ENCODE measurements at places on chromosomes 7 and 10.

DNA sequence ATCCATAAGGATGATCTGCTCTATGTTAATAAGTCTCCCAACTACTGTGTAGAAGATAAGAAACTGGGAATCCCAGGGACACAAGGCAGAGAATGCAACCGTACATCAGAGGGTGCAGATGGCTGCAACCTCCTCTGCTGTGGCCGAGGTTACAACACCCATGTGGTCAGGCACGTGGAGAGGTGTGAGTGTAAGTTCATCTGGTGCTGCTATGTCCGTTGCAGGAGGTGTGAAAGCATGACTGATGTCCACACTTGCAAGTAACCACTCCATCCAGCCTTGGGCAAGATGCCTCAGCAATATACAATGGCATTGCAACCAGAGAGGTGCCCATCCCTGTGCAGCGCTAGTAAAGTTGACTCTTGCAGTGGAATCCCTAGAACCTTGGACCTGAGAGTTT is 10.3 kb downstream of the WNT16 start:
- no peak for DNase-seq

- DNase-seq, result no peak
These were observed 825 bp downstream of the FEZF1 start for GRCh38 chr7:122303531-122304318.

DNA sequence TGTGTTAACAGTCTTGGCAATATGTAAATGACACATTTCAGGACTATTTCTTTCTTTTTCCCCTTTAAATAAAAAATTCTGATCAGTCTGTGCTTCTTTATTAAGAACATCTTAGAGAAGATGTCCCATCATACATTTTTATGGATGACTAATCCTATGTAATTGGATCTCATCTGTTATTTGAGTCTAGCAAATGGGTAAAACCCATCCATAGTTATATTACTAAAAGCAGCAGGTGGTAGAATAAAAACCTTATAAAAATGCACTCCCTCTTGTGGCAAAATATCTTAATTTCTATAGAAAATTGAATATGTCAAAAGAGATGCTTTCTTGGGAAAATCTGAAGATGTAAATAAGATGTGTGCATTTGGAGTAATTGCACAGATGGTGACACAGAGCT is 35.3 kb downstream of the TRRAP start:
- peak; percentile 48 for DNase-seq

DNA sequence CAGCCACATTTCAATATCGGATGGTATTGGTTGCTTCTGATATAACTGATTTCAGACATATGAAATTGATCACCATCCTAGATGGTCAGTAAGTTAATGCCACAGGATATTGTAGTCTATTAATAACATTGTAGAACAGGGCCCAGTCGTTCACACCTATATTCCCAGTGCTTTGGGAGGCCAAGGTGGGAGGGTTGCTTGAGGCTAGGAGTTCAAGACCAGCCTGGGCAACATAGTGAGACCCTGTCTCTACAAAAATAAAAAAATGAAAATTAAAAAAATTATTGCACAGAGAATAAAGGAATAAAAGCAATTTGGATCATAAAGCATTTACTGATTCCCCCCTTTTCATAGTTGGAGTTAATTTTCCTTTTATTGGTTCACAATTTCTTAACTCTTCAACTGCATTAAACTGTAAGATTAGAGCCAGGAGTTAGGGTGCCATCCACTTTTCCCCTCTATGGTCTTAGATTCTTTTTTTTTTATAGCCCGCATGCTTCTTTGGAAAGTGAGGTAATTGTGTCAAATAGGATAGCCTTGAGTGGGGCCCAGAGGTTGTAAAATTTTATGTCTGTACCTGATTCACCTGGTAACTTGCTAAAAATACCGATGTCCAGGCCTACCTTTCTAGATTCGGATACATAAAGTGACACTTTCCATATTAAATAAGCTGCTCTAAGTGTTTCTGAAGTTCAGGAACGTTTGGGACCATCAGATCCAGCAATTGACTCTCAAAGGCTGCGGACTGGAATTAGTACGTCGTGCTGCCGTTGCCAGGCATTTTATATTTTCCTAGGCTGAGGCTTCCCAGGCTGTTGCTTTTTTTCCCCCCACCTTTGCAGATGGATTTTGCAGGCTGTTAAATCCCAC is 24.7 kb downstream of the ADK start:
- no peak for DNase-seq

DNA sequence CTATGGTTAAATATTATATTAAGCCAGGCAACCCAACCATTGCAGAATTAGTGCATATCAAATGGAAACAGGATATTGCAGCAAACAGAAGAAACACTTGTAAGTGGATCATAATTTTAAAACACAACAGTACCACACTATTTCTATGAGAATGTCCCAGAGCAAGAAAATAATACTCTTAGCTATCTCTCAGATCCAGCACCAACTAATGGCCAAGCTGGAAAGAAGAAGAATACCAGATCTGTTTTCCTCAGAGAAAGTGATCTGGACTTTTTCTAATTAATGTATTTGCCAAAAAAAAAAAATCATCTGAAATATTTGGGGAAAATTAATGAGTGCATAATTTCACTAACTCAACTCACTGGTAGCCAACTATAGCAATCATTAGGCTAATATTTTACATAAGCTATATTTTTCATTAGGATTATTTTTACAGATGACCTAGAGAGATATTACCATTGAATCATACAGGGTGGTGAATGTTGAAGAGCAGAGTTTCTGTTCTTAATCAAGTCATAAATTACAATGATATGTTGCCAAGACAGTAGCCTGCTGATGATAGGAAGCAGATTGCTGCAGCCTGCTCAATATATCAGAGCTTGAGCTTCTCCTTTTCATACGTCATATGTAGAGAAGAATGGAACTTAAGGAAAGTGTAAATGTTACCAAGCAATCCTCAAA is 995.4 kb upstream of the LRRN3 start:
- no peak for DNase-seq

DNA sequence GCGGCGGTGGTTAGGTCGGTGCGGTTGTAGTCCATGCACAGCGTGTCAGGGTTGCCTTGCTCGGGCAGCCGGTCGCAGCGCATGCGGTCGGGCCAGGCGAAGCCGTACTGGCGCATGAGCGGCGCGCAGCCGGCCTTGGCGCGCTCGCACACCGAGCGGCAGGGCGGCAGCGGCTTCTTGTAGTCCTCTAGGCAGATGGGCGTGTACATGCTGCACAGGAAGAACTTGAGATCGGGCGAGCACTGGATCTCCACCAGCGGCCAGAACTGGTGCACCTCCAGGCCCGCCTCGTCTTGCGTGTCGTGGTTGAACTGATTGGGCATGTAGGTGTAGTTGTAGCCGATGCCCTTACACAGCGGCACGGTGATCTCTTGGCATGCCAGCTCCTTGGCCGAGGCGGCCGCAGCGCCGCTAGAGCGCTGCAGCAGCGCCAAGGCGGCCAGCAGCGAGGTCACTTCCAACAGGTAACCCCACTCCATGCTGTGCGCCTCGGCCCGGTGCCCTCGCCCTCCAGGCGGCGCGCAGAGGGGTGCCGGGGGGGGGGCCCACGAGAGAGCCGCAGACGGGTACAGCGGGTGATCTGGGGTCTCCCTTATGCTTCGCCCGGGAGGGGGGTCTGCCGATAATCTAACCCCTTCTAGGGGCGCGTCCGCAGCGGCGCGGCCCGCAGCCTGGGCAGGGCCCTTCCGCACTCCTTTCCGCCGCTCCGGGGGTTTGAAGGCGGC is 983 bp downstream of the FZD8 start:
- DNase-seq, result peak; percentile 97

DNA sequence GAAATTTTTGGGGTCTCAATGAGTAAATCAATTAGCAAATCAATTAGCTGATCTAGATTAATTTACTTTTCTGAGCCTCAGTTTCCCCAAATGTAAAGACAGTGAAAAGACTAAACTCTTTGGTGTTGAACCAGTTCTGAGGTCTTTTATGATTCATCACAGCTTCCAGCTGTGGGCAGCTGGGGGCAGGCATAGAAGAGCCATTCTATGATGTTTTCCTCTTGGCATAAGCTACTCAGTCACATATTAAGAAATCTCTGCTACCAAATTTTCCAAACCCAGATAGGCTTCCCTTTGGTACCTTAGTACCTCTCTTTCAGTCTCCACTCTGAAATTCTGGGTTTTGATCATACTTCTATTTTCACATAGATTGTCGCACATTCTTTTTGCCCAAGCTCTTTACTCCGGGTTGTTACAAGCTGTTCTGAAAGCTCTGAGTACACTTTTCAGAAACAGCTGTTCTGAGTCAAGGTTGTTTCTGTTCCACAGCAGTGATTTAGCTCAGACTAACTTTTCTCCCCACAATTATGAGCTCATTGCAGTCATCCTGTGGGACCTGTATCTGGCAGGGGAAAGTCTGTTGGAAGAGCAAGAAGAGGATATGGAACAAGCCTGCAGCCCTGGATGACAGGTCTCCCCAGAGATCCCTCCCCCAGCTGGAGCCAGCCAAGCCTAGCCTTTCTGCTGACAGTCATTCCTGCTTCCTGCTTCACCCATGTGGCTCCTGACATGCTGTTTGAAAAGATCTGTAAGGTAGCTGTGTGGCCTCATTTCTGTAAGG is 599.6 kb upstream of the GHITM start:
- DNase-seq, result no peak

DNA sequence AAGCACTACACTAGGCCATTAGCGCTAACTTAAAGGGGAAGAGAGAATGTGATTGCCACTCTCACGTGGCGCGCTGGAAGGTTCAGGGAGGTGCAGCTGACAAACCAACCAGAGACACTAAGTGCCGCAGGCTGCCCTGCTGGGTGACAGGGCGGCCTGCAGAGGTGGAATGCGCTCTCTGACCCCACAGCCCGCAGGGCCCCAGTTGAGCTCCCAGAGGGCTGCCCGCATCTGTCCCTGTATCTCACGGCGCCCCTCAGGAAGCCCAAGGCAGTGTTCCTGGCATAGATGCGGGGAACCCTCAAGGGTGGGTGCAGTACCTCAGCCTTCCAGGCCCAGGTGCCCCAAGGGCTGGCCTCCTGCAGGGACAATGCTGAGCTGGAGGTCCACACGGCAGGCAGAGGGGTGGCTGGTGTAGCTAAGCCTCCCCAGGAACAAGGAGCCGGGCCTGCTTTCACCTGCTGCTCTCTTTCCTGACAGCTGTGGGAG is 66.6 kb downstream of the CALML3 start:
- no peak for DNase-seq

- DNase-seq, result no peak
These were observed 790.5 kb downstream of the MAGI2 start for GRCh38 chr7:78662939-78663338.

DNA sequence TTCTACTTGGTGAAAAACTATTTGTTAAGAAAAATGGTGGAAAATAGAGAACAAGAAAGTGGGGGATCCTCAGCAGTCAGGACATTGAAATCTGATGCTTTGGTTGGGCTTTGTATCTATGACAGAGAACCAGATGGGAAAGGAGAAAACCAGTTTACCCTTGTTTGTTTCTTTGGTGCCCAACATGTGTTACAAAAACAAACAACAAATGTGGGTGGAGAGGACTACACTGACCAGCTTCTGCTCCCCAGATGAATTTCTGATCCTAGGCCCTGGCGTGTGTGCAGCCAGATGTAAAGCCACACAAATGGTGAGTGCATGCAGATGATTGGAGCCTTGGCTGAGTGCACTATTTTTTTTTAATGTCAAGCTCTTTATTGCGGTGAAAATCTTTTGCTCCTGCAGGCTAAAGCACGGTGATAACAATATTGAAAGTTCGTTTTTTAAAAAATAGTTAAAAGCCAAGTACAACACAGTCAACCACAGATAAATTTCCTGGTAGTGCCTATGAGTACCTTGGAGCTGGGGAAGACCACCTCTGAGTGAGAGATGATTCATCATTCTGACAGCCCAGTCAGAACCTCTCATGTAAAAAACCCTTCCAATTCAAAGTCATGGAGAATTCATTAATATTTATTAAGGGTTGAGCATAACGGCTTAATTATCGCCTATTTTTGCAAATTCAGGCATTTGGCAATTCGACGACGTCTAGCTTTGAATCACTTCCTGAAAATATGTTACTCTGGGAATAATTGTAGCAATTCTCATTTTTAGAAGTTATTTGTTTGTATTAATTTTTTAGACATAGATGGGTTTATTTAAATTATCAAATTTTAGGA is 163.7 kb downstream of the AGMO start:
- DNase-seq, result no peak

DNA sequence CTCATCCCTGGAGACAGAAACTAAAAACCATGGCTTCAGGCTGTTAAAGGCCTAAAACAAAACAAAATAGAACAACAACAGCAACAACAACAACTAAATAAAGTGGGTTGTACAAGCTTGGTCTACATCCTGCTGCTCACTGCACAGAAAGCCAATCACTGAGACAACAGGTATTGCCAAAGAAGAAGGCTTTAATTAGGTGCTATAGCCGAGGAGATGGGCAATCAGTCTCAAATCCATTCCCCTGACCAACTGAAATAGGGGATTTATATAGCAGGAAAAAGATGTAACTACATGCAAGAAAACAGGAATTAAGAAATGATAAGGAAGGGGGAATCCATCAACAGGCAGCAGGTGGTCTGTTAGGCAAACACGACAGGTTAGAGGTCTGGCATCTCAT is 22.4 kb upstream of the NUB1 start:
- no peak for DNase-seq

- no peak for DNase-seq
These were observed 37.6 kb downstream of the FAM53B start for GRCh38 chr10:124706462-124707143.

DNA sequence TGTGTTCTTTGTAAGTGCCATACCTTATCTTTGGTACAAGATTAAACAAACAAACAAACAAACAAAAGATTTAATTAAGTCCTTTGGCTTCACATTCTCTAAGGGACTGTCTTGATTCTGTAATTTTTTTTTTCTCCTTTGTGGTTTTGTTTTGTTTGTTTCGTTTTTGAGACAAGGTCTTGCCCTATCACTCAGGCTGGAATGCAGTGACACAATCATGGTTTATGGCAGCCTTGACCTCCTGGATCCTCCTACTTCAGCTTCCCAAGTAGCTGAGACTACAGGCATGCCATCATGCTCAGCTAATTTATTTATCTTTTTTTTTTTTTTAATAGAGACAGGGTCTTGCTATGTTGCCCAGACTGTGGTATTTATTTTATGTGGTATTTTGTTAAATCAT is 165.8 kb downstream of the LRRC4 start:
- peak; percentile 7 for DNase-seq

- DNase-seq, result no peak
These were observed 327.7 kb downstream of the GLRX3 start for GRCh38 chr10:130463876-130464364.

- no peak for DNase-seq
These were observed 568.5 kb downstream of the PTPRN2 start for GRCh38 chr7:158018971-158019645.

Measured in PC-3 (cell line).